ENCODE measurements at places on chromosomes 5 and 9.

DNA sequence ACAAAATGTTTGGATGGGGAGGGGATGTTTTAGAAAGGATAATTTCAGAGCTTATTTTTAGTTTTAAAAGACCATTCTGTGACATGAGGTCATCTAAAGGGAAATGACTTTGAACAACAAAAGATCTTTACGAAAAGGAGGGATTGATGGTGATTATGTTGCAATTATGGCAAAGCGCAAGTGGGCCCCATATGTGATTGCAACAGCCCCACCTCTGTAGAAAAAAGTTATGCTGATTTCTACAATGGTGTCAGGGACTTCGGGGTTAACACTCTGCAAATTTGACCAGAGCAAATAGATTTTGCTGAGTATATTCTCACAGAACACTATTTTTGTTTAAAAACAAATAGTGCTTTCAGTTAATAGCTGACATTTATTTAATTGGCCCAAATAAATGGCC is 312.8 kb downstream of the NSG2 start:
- DNase-seq, result no peak

- no peak for DNase-seq
These were observed 93.9 kb downstream of the YIPF5 start for GRCh38 chr5:144076521-144077083.

- no peak for DNase-seq
These were observed 401.3 kb upstream of the DAB2 start for GRCh38 chr5:39826051-39826450.

DNA sequence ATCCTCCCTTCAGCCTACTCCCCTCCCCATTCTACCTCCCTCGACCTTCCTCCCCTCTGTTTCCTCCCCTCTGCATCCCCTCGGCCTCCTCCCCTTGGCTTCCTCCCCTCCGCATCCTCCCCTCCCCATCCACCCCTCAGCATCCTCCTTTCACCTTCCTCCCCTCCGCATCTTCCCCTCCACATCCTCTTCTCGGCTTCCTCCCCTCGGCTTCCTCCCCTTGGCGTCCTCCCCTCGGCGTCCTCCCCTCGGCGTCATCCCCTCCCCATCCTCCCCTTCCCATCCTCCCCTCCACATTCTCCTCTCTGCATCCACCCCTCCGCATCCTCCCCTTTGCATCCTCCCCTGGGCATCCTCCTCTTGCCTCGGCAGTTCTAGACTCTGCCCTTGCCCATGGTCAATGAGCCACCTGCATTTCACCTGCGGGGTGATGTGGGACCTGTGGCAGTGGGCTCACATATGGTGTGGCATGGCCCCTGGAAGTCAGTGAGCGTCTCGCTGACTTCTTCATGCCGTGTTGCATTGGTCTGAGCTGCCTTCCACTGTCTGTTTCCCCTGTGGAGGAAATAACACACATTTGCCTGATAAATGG is 113.0 kb downstream of the WNK2 start:
- DNase-seq, result no peak

Data from stimulated activated CD4-positive, alpha-beta T cell treated with anti-CD3 and anti-CD28 coated beads, Interleukin-1b, Interleukin-23, amount 100 ng/mL, for 1 hour (primary cell).